DMS79 (cell line): ENCODE measurements at places on chromosomes 5 and 9.

DNA sequence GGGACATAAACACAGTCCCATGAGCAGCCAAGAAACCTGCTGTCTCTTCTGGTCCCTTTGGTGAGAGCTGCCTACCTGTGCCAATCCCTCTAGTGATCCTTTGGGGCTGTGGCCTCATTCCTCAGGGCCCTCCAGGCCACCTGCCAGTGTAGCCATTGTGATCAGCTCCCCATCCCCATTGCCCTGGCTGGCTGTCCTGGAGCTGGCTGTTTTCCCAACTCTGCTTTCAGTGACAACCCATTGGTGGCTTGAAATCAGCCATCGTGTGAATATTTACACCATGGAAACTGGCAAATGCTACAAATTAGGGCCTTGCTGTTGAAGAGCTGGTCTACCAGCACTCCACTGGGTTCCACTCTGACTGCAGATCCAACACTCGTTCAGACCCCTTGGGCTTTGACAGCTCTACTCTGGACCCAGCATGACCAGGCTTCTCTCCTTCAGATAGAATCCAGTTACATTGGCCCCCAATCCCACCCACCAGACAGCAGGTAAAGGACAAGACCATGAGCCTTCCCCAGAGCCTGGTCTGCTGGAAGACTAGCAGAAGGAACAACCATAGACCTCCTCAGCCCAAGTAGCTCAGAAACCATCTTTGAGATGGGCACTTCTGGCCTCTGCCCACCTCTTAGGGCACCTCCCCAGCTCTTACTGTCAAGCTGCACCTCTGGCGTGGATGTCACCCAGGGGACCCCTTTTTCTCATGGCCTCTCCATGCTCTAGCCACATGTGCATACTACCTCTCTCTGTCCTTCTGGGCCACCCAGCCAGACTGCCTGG is 69.2 kb upstream of the NEK6 start:
- no peak for DNase-seq

GRCh38 chr5:10861423-10861790 is 100.4 kb upstream of the DAP start:
- no peak for DNase-seq

GRCh38 chr9:76490249-76490990 is 31.4 kb downstream of the GCNT1 start:
- DNase-seq: no peak

DNA sequence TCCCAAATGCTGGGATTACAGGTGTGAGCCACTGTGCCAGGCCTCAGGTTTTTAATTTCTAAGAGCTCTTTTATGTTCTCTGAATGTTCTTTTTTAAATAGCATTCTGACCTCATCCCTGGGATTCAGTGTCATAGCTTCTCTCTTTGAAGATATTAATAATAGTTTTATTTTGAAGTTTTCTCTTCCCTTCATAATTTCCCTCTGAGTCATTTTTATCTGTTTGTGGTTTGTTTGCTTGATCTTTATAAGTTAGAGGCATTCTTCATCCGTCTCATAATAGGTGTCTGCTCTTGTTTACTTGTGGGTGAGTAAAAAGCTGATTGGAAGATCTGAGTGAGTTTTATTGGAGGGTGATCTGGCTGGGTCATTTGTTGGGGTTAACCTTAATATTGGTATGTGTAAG is 12.5 kb upstream of the MAMDC2 start:
- no peak for DNase-seq

GRCh38 chr5:51380603-51381207 is 2.5 kb upstream of the ISL1 start:
- DNase-seq: peak; percentile 36

- DNase-seq: no peak
Observed at GRCh38 chr9:111919875-111920274, 23.3 kb downstream of the UGCG start.

- DNase-seq: no peak
Observed at GRCh38 chr5:78512435-78512834, 136.1 kb downstream of the LHFPL2 start.

DNA sequence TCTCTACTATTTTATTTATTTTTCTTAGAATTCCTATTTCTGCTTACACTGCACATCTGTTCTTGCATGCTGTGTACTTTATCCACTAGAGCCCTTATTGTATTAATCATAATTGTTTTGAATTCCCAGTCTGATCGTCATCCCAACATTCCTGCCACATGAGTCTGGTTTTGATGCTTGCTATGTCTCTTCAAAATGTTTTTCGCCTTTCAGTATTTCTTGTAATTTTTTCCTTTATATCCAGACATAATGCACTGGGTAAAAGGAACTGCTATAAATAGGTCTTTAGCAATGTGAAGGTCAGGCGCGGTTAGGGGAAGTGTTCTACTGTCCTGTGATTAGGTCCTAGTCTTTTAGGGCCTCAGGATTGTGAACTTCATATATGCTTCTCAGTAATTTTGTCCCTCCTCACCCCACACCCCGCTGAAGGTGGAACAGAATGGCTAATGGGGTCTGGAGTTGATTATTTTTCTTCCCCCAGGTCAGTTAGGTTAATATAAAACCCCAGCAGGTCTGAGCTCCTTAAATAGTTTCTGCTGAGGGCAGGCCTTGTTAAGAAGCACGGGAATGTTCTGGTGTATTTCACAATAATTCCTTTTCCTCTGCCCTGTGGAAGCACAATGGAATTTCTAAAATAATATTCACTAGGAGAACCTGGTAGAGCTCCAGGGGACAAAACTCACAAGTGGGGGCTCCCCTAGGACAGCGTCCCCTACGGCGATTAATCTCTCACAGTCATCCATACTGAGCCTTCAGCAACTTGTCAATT is 146.6 kb upstream of the TUT7 start:
- no peak for DNase-seq

GRCh38 chr5:155293605-155294178 is 280.1 kb downstream of the KIF4B start:
- DNase-seq: peak; percentile 88

- no peak for DNase-seq
Observed at GRCh38 chr5:113598926-113599325, 85.4 kb downstream of the YTHDC2 start.

DNA sequence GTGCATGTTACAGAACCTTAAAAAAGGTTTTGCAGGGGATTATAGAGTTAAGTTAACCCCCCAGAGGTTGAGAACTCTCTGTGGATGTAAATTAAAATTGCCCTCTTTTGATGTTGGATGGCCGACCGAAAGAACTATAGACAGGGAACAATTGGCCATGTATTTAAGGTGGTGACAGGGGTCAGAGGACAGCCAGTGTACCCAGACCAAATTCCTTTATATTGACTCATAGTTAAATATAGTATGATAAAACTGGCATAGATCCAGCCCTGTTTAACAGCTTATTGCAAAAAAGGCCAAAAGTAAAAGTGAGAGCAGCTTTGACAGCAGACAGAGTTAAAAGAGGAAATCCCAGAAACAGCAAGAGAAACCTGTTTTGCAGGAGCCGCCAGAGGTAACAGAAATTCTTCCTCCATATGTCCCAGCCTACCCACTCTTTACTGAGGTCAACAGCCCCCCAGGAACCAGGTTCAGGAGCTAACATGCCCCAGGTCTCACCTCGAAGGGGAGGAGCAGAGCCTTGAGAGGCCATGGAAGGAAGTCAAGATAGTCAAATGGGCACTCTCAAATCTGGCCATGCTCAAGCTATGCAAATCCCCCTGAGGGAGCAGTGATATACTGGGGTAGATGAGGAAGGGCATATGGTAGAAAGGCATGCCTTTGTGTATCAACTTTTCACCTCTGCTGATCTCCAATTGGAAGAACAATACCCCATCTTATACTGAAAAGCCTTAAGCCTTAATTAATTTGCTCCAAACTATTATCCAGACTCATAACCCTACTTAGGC is 156.4 kb upstream of the COX7C start:
- DNase-seq: no peak

- no peak for DNase-seq
Observed at GRCh38 chr9:5869315-5870019, 21.2 kb upstream of the MLANA start.

GRCh38 chr5:16152601-16153568 is 26.7 kb downstream of the MARCHF11 start:
- no peak for DNase-seq

- no peak for DNase-seq
Observed at GRCh38 chr9:847505-847904, 6.0 kb downstream of the DMRT1 start.

DNA sequence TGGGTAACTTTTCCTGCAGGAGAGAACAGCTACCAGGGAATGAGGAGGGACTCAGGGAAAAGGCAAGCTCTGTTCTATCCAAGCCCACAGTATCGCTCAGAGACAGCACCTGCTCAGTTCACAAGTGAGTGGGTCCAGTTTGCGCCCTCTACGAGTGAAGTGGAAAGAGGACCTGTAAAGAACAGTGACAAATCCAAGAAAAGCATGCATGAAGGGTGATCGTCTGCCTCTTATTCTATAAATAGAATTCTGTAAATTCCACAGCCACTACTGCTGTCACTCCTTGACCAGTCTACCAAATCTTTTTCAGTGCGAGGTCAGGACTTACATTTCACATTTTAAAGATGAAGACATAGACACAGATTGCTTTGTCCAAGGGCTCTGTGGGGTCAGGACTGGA is 117.5 kb downstream of the ENTREP1 start:
- DNase-seq: no peak

DNA sequence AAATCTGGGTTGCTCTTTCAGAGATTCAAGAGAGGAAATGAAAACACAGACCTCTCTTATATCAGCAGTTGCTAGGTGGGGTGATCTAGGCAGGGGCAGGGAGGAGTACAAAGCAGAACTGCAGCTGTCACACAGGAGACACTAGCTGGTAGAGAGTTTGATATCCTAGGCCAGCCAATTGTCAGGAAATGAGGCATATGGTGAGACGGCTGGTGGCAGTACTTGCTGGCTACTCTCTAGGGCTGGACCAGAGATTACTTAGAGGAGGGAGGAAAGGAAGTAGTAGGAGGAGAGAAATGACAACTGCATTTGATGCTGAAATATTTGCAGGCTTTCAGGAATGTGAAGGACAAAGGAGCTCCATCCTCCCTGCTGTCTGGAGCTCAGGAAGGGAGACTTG is 113.8 kb downstream of the TRIM32 start:
- no peak for DNase-seq

GRCh38 chr5:74324556-74324955 is 316.0 kb downstream of the ENC1 start:
- no peak for DNase-seq

DNA sequence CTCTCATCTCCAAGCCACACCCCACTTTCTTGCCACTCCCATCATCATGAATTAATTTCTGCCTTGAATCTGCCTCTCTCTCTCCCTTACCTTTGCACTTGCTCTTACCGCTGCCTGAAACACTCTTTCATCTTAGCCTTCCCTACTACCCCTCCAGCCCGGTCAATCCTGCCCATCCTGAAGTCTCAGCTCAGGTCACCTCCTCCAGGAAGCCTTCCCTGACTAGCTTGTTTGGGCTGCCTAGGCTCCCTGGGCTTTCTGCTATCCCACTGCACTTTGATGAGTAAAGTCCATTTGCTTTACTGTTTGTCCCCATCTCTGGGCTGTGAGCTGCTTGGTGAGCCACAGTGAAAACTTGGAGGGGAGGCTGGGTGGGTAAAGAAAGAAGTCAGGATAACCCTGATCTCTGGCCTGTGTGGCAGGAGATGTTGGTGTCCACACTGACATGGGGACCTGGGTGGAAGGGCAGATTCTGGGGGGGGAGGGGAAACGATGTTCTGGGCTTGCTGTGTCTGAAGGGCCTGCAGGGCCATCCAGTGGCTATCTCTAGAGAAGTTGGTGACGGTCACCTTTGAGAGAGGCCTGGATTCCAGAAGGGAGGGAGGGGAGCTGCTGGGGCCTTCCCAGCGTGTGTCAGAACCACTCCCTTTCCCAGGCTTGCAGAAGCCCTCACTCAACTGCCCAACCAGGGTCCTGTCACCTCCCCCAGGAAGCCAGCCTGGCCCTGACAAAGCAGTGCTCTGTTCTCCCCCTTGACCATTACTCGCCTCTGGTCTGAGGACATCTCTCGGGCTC is 75.0 kb upstream of the DAB2IP start:
- DNase-seq: no peak

- no peak for DNase-seq
Observed at GRCh38 chr9:36891341-36891811, 142.7 kb downstream of the PAX5 start.
